Thoracic aorta (tissue), 2 donors: ENCODE measurements at places on chromosomes 7 and 10.

- DNase-seq: no peak
These were observed 238.1 kb downstream of the RELN start for GRCh38 chr7:103751311-103751880.

DNA sequence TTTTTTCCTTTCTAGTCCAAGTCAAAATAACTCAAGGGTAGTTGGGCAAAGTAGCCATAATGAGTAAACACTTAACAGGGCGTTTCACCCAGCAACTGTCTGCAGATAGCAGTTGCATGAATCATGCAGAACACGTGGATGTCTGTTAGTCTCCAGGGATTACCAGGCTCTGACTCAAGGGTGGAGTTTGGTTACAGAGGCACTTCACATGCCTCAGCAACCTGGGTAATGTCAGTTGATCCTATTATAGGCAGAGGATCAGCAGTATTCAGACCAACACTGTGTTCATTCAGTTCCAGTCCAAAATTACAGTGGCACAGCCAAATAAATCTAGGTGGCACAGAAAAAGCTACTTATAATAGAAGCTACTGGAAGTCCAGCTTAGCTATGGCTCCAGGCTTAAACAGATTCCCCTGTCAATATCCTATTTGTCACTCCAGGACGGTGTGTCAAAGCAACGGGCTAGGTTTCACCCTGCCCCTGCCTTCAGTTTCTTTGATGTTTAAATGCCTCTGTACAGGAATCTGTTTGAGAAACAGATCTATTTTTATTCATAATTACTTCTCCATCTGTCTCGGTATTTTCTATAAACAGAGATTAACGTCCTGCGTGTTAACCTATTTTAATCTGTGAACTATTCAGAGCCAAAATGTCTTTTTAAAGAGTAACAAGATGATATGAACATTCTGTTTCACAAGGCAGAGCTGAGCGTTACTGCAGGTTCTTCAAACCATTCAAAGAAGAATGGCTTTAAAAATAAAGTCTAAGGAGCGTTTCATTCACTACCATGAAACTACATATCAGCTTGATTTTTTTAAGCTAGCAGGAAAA is 162.6 kb upstream of the AKR1E2 start:
- DNase-seq: peak; percentile 75

DNA sequence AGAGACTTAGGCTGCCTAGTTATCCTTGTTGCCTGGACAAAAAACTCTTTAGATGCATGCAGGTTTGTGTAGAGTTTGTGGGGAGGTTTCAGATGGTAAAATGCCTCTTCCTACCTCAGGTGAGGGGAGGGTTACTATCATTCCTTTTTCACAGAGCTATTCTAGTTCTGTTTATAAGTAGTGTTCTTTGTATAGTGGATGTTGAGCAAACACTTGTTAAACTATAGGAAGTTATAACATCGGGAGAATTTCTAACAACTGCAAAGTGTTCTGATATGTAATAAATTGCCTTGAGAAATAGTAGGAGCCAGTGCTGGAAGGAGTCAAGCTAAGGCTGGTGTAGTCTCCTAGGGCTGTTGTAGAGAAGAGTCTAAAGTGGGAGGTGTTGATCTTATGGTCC is 6.7 kb upstream of the FAS start:
- no peak for DNase-seq

GRCh38 chr10:132394201-132394811 is 2.7 kb upstream of the PWWP2B start:
- DNase-seq: no peak

GRCh38 chr7:1396195-1396594 is 63.1 kb downstream of the MICALL2 start:
- DNase-seq: no peak

GRCh38 chr7:75617634-75618234 is 121.0 kb downstream of the HIP1 start:
- peak; percentile 22 for DNase-seq

DNA sequence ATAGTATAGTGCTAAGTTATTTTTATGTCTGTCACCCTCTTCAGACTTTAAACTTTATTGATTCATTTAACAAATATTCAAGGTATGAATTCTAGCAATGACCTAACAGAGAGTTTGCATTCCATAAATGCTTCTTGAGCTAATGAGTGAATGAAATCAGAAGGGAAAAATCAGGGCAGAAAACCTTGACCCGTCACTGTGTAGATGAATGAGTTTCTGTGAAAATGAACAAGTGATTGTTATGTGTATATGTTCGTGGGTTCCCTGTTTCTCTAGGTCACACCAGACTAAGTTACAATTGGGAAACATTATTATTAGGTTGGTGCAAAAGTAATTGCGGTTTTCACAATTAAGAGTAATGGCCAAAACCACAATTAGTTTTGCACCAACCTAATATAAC is 30.1 kb downstream of the APBB1IP start:
- DNase-seq: no peak

DNA sequence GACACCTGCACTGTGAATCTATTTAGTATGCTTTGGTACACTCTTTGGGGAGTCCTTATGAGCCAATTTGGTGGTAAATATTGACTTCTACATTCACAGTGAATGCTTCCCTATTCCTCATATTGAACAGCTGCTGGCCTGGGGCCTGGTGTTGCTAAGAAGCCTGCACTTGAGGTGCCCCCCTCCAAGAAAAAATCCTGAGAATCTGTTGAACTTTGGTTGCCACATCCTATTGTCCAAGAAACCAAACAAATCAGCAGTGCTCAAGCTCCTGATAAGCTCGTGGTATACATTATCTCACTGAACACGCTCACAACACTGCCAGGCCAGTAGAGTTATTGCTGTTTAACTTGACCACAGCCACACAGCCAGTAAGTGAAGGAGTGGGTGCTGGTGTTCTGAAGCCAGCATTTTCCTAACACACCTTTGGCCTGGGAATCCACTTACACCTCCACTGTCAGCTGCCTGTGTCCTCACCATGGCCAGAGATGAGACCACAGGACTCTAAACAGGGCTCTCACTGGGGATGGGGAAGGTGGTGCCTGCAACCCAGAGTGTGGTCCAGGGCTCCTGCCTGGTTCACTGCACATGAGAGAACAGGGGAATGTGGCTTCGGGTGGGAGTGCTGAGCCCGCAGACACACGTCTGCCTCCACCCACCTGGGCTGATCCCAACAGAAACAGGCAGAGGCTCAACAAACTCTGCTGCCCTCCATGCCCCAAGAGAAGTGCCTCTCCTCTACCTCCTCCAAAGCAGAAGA is 6.7 kb downstream of the DDC start:
- DNase-seq: no peak

DNA sequence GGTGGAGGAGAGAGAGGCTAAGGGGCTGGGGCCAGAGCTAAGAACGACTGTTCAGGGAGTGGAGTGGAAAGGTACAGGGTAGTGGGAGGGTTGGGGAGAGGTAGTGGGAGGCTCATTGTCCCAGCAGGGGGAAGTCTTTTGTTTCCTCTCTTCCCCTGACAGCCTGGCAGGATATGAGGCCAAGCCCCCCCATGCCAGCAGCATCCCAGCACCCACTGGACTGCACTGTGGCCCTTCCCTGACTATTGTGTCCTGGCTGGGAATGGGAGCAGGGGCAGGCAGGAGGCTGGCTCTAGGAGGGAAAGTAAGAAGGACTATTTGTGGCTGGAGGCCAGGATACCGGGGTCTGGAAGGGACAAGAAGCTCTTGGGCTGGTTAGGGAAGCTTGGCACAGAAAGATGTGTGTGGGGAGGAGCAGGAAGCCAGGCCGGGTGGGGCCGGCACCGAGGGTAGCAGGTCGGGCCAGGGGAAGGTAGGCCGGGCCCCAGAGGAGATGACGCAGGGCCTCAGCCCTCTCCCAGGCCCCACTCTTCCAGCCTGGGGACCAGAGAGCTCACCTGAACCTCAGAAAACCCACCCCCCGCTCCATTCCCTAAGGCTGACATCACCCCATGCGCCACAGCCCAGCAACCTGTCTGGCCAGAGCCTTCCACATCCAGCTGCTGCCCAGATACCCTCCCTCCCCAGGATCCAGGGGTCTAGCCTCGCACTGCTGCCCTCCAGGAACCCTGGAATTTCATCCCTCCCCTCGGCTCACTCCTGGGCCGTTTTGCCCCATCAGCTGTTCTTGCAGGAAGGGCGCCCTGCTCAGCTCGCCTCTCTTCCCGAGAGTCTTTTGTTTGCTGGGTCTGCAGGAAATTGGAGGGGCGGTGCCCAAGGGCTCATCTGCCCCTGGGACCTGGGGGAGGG is 8.8 kb upstream of the EPHB4 start:
- no peak for DNase-seq

DNA sequence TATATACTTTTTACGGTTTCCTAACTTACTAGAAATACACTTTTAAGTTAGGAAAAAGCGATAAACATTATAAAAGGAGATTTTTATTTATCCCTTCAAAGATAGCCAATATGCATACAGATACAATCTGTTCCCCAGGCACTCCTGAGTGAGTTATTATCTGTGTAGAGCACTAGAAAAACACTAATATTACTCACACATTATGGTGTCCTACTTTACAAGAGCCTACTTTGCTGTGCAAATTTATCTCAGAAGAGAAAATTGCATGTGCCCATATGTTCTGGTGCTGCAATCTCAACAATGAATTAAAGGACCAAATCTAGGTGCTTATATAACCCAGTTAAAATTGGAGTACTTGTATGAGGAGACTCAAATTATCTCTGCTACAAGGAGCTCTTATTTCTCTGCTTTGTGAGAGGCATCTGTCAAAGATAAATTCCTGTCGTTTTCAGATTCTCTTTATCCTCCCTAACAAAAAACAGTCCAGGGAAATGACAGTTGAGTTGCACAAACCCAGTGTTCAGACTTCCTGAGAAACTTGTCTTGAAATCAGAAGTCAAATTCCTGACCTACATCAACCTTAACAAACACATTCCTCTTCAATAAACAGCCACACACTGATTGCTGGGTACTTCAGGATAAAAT is 28.9 kb downstream of the CPA1 start:
- no peak for DNase-seq

DNA sequence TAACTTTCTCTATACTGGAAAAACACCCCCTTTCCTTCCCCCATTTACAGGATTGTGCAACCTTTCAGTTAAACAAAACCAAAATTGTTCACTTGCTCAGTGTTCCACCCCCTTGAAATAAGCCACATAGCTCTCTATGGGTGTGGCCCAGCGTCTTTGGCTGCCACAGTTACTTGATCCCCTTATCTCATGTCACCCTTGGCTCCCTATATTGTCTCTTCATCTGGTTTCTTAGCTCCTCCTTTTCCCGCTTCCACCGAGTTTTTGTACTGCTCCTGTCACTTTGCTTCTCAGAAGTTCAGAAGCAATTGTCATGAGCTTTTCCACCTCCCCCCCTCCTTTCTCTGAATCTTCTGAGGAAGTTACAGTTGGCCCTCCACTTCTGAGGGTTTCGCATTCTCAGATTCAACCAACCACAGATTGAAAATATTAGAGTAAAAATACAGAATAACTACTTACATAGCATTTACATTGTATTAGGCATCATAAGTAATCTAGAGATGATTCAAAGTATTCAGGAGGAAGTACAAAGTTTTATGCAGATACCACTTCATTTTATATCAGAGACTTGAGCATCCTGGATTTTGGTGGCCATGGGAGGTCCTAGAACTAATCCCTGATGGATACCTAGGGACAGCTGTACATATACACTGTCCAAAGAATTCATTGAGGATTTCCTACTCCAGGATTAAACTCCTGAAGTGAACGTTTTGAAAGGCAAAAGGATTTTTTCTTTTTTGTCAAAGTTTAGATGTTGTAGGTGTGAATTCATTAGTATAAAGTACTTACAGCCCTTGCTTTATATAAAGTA is 60.4 kb downstream of the ADD3 start:
- no peak for DNase-seq

DNA sequence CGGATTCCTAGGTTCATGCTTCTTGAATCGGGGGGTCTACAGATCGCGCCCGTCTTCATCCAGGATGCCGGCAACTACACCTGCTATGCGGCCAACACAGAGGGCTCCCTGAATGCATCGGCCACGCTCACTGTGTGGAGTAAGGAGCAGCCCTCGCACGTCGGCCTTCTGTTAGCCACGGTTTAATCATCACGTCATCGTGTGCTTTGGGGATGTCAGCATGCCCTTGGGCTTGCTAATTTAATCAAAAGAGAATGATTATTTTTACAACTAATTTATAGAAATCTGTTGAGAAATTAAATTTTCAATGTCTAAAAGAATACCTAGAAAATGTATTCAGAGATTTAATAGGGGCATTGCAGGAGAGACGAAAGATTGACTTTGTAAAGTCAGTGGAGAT is 668.2 kb downstream of the SDK1 start:
- DNase-seq: no peak

DNA sequence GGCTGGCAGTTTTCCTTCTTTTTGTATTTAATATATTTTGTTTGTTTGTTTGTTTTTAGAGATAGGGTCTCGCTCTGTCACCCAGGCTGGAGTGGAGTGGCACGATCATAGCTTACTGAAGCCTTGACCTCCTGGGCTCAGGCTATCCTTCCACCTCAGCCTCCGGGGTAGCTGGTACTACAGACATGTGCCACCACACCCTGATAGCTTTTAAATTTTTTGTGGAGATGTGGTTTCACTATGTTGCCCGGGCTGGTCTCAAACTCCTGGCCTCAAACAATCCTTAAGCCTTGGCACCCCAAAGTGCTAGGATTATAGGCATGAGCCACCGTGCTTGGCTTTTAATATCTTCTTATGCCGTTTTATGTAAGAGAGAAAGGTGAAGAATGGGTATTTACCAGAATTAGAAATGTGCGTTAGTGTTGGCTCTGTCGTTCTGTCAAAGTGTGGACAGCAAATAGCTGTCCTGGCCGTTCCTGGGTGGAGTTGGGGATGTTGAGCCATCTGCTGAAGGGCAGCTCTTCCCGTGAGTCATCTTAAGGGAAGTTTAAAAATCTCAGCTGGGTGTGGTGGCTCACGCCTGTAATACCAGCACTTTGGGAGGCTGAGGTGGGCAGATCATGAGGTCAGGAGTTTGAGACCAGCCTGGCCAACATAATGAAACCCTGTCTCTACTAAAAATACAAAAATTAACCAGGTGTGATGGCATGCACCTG is 14.8 kb downstream of the OGDH start:
- DNase-seq: no peak
